ENCODE measurements at places on chromosomes 11 and 22.
A peak's percentile ranks its signal among the peaks of the same experiment; 100 is the strongest.

- peak; percentile 60 for DNase-seq
Observed at GRCh38 chr11:110077831-110078325, 15.3 kb upstream of the ZC3H12C start.

GRCh38 chr11:82898241-82898640 is 2.0 kb downstream of the PRCP start:
- no peak for DNase-seq

GRCh38 chr22:29427176-29427760 is 11.1 kb upstream of the RFPL1 start:
- no peak for DNase-seq

- DNase-seq, result no peak
Observed at GRCh38 chr22:30673136-30673535, 5.5 kb upstream of the DUSP18 start.

GRCh38 chr22:24894220-24894975 is 52.1 kb downstream of the LHFPL7 start:
- DNase-seq, result peak; percentile 97

DNA sequence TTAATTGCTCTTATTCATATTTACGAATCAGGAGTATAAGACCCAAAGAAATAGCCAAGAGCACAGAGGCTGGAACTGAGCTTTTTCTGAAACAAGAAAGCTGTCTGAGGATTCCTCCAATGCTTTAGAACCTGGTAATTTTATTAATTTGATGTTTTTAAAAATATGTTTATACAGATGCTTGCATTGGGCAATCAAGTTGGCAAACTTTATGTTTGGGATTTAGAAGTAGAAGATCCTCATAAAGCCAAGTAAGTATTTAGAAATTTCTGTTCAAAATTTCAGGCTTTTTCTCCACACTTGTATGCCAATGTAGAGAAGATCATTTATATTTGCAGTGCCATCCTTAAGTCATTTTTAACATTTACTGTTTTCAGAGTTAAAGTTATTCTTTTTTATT is 24.3 kb upstream of the HIKESHI start:
- DNase-seq, result no peak

GRCh38 chr11:73313652-73314051 is 5.6 kb downstream of the ARHGEF17 start:
- DNase-seq, result no peak

DNA sequence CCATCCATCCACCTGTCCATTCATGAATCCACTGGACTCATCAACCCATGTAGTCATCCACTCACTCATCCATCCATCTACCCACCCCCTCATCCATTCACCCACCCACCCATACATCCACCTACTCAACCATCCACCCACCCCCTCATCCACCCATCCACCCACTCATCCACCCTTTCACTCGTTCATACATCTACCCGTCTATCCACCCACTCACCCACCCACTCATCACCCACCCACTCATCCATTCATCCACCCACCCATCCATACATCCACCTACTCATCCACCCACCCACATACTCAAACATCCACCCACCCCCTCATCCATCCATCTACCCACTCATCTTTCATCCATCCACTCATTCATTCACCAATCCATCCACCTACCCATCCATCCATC is 37.7 kb downstream of the RTL6 start:
- DNase-seq, result no peak

- DNase-seq, result peak; percentile 30
Observed at GRCh38 chr11:1298695-1299492, 10.5 kb downstream of the TOLLIP start.

GRCh38 chr22:46976143-46976542 is 213.7 kb downstream of the TBC1D22A start:
- DNase-seq, result no peak

DNA sequence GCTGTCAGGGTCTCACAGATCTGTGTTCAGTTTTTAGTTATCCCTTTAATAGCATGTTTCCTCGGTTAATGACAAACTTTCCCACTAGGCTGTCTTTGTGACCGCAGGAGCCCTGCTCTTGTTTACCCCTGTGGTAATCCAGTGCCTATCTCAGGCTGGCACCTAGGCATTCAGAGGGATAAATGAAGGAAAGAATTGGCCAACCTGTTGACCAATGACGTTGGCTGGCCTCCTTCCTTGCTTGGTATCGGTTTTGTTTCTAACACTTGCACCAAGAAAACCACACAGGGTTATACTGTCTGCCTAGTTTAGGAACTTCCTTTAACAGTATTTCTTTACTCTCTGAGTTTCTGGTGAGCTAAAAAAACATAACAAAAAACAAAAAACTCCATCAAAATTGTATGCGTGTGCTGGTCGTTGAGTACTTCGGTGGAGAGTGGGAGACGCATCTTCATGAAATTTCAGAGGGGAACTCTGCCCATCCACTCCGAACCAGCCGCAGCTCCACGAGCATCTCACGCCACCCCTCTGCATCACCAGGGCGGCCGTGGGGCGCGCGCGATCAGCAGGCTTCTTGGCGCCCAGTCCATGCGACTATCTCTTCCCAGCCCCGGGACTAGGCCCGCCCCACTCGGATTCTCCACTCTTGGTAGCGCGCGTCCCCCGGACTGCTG is 563 bp upstream of the ENDOD1 start:
- no peak for DNase-seq

GRCh38 chr11:127616158-127616557 is 615.6 kb upstream of the KIRREL3 start:
- no peak for DNase-seq

GRCh38 chr11:114211444-114212121 is 84.6 kb upstream of the NNMT start:
- no peak for DNase-seq

GRCh38 chr11:104772806-104773241 is 125.4 kb downstream of the CASP12 start:
- peak; percentile 46 for DNase-seq

DNA sequence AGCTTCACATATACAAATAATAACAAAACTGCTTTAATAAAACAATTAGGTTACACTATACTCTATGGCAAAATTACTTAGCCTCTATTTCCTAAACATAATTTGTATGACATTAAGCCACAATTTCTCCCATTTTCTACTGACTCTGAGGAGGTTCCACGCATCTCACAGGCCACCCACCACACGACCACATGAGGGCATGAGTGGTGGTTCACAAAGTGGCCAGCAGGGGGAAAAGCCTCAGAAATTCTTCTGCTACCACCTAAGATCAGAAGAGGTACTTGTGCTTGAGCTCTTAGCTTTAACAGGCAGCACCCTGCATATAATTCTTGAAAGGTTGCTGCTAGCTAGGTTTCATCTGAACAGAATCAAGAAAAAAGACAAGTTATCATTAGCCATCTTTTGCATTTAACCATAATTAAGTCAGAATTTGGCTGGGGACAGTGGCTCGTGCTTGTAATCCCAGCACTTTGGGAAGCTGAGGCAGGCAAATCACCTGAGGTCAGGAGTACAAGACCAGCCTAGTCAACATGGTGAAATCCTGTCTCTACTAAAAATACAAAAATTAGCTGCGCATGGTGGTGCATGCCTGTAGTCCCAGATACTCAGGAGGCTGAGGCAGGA is 7.7 kb downstream of the LPXN start:
- peak; percentile 35 for DNase-seq

DNA sequence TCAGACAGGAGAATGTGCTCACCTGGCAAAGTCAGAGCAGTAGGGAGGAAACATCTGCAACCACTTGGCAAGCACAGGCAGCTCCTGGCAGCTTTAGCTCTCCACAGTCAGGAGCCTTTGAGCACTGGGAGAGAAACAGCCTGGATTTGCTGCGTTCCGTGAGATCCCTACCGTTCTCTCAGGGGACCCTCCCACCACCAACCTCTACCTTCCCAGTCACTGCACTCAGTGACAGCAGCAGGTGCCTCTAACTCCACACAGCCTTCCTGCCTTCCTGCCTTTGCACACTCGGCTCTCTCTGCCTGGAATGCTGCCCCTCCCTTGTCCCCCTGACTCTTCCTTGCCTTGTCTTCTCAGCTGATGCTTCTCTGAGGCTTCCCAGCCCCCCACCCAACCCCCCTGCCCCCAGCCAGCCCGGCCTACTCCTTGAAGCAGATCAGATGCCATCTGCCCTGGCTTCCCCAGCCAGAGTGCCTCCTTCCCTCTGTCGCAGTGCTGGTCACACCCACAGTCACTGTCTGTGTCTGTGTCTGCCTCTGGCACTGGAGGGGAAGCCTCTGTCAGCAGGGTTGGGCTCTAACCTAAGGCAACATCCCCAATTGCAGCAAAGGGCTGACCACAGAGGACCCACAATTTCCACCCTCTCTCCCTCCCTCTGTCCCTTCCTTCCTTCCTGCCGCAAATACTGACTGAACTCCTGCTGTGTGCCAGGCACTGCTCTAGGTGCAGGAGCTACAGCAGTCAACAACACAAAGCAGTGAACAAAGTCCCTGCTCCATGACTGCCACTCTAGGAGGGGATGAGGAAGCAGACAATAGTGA is 14.9 kb upstream of the TSKU start:
- DNase-seq, result no peak

- no peak for DNase-seq
Observed at GRCh38 chr11:12678092-12678491, 3.9 kb downstream of the TEAD1 start.

- DNase-seq, result peak; percentile 81
Observed at GRCh38 chr11:117717485-117718314, 79.3 kb downstream of the DSCAML1 start.

DNA sequence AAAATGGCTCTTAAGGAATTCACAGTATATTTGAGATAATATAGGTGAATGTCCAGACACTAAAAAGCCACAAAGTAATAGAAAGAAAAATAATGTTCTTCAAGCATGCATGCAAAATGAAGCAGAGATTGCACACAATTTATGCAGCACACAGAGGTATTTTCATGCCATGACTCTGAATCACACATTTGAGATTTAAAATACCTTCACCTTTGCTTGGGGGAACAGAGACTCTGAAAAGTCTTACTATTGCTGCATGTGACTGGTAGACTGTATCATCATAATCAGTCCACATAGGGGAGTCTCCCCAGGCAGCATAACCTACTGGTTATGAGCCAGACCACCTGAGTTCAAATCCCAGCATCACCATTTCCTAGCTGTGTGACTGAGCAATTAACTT is 96.2 kb downstream of the RCN1 start:
- peak; percentile 58 for DNase-seq

GRCh38 chr11:106177311-106177710 is 99.8 kb downstream of the AASDHPPT start:
- DNase-seq, result no peak

- no peak for DNase-seq
Observed at GRCh38 chr11:117009905-117010605, 88.2 kb downstream of the SIK3 start.

GRCh38 chr11:46237248-46238077 is 40.0 kb upstream of the CREB3L1 start:
- peak; percentile 87 for DNase-seq

- peak; percentile 41 for DNase-seq
Observed at GRCh38 chr22:39150848-39151215, 1.6 kb downstream of the CBX7 start.

GRCh38 chr11:13038366-13038765 is 29.2 kb downstream of the RASSF10 start:
- DNase-seq, result no peak

- no peak for DNase-seq
Observed at GRCh38 chr22:42693763-42694683, 26.6 kb downstream of the A4GALT start.

DNA sequence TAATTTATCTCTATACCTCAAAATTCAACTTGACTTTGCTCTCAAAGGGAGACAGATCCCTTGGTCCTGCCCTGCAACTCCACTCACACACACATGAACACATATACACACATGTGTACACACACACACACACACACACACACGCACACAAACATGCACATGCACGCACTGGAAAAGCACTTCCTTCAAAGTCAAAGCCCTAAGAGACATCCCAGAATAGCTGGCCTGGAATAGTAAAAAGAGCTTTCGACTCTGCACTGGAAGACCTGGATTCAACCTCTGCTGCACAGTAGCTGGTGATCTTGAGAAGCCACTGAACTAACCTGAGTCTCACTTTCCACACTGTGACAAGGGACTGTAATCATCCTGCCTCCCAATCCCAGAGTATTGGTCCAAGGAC is 26.8 kb downstream of the TENM4 start:
- DNase-seq, result no peak

- no peak for DNase-seq
Observed at GRCh38 chr11:60910281-60910687, 3.7 kb upstream of the TMEM109 start.

- no peak for DNase-seq
Observed at GRCh38 chr11:87256694-87257340, 219.1 kb downstream of the TMEM135 start.

- no peak for DNase-seq
Observed at GRCh38 chr22:31425331-31426050, 26.1 kb downstream of the DRG1 start.

DNA sequence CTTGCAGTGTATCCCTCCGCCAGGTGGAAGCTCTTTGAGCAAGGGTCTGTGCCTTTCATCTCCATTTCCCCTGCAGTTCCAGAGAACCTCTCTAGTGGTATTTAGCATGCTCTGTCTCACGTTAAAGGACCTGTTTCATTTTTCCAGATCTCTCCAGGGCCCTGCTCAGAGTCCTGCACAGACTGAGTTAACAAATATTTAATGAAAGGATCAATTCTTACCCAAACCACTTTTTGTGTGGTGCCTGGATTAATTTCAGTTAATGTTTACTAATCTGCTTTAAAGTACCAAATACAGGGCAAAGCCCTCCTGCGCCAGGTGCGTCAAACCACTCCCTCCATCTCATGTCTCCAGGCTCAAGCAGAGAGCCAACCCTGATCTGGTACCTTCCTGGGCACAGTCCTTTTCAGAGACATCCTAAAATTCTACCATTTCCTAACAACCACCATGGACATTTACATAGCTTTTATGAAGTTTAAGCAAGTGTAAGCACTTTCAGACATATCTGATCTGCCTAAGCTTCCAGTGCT is 18.7 kb upstream of the ACER3 start:
- DNase-seq, result no peak

DNA sequence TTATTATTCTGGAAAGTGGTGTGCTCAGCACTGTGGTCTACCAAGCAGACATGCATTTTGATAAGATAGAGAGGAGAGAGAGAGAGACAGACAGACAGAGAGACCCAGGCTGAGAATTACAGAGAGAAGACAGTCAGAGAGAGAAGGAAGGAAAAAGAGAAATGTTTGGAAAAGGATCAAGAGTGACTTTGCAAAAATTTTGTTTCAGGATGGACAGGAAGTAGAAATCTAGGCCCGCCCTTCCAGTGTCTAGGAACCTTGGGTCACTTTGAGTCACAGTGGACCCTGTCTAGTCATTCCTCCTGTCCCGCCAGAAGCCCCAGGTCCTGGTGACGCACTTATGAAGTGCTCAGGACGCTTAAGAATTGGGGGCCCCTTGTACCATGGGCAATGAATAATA is 166.7 kb downstream of the ST3GAL4 start:
- no peak for DNase-seq

Measured in Caki2 (cell line).